A549 treated with Mapracorat at 1 μM for 4 hours (cell line): ENCODE measurements at places on chromosomes 2 and 18. TPM values are rescaled to one million over a fixed set of nuclear protein-coding genes. Genes with fewer than 3 reads are reported as not detected.

The FEV gene
- not detected in 5 replicates for total RNA-seq

The NBEAL1 gene
- total RNA-seq = 2.8 to 4.9 TPM (median 3.7 TPM) in 5 replicates

The IGFBP5 gene
- 0.08 to 0.25 TPM (median 0.20 TPM) in 5 replicates for total RNA-seq

The VIT gene
- not detected in 5 replicates for total RNA-seq

The RAX gene
- total RNA-seq = not detected in 5 replicates

The CHCHD5 gene
- 57.4 to 84.9 TPM (median 61.6 TPM) in 5 replicates for total RNA-seq

The RGPD3 gene
- 0.14 to 0.26 TPM (median 0.16 TPM) in 5 replicates for total RNA-seq

The CRACDL gene
- total RNA-seq = 2.5 to 3.8 TPM (median 2.8 TPM) in 5 replicates

The IL1A gene
- total RNA-seq = 0.14 to 0.28 TPM (median 0.21 TPM) in 5 replicates

The HOXD9 gene
- total RNA-seq = 1.1 to 1.8 TPM (median 1.6 TPM) in 5 replicates

The LRRC30 gene
- total RNA-seq = not detected in 5 replicates

The POTEE gene
- 0.02 to 0.07 TPM (median 0.05 TPM) in 4 of 5 replicates, not detected in the other for total RNA-seq

The KLHL41 gene
- total RNA-seq = 0.10 to 0.50 TPM (median 0.20 TPM) in 5 replicates

The CD226 gene
- total RNA-seq = 0.08 to 0.29 TPM (median 0.16 TPM) in 4 of 5 replicates, not detected in the other

The SLC23A3 gene
- total RNA-seq = 0.59 to 1.1 TPM (median 0.86 TPM) in 5 replicates

The SERPINB12 gene
- not detected in 5 replicates for total RNA-seq

The COA5 gene
- 16.5 to 27.6 TPM (median 24.6 TPM) in 5 replicates for total RNA-seq

The REL gene
- total RNA-seq = 1.4 to 3.7 TPM (median 2.7 TPM) in 5 replicates

The DQX1 gene
- total RNA-seq = 0.10 to 0.19 TPM (median 0.14 TPM) in 4 of 5 replicates, not detected in the other

The COX7A2L gene
- 155 to 200 TPM (median 157 TPM) in 5 replicates for total RNA-seq

The SEPTIN2 gene
- 223 to 270 TPM (median 256 TPM) in 5 replicates for total RNA-seq

The GPR39 gene
- 6.6 to 7.9 TPM (median 7.5 TPM) in 5 replicates for total RNA-seq

The MAPK4 gene
- 0.12 to 0.23 TPM (median 0.14 TPM) in 5 replicates for total RNA-seq

The GNLY gene
- 0.23 to 0.30 TPM in 2 of 5 replicates, not detected in the others for total RNA-seq
